Ovary (tissue), 10 donors: ENCODE measurements at places on chromosomes 2 and 18. TPM values are rescaled to one million over a fixed set of nuclear protein-coding genes. Genes with fewer than 3 reads are reported as not detected.

GRCh38 chr2:218805627-218806026 is 23.7 kb downstream of the CYP27A1 start:
- no peak for DNase-seq
- H3K36me3 ChIP-seq = no peaks in the 10 kb centered on the region
- no peaks in the 10 kb centered on the region for H3K27me3 ChIP-seq
- H3K27ac ChIP-seq = no peak overlapping the region
- no peak overlapping the region for H3K4me3 ChIP-seq
- H3K4me1 ChIP-seq = peaks cover 7% of the 10 kb centered on the region

DNA sequence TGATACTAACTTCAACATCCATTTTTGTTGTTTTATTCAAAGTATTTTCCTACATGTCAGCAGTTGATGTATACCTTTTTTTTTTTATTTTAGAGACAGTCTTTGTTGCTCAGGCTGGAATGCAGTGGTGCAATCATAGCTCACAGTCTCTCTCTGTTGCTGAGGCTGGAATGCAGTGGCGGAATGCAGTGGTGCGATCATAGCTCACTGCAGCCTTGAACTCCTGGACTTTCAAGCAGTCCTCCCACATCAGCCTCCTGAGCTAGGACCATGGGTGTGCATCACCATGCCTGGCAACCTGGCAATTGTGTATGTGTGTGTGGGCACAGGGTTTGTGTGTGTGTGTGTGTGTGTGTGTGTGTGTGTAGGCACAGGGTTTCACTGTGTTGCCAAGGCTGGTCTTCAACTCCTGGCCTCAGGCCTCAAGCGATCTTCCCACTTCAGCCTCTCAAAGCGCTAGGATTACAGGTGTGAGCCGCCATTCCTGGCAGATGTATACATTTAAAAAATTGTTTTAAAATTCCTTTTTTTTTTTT is 24.8 kb downstream of the SANBR start:
- no peaks in the 10 kb centered on the region for H3K36me3 ChIP-seq
- H3K27me3 ChIP-seq = no peaks in the 10 kb centered on the region
- no peaks in the 10 kb centered on the region for H3K4me1 ChIP-seq
- DNase-seq = no peak
- no peak overlapping the region for H3K4me3 ChIP-seq

GRCh38 chr2:11821705-11822104 is 75.3 kb downstream of the LPIN1 start:
- no peaks in the 10 kb centered on the region for H3K4me1 ChIP-seq
- no peak overlapping the region for H3K27ac ChIP-seq
- H3K36me3 ChIP-seq = no peaks in the 10 kb centered on the region

- no peaks in the 10 kb centered on the region for H3K27me3 ChIP-seq
- H3K4me1 ChIP-seq = no peaks in the 10 kb centered on the region
- no peak overlapping the region for H3K27ac ChIP-seq
- no peaks in the 10 kb centered on the region for H3K36me3 ChIP-seq
- DNase-seq = no peak
- no peak overlapping the region for H3K4me3 ChIP-seq
Measured at GRCh38 chr2:2291500-2292260, 39.4 kb downstream of the MYT1L start.

DNA sequence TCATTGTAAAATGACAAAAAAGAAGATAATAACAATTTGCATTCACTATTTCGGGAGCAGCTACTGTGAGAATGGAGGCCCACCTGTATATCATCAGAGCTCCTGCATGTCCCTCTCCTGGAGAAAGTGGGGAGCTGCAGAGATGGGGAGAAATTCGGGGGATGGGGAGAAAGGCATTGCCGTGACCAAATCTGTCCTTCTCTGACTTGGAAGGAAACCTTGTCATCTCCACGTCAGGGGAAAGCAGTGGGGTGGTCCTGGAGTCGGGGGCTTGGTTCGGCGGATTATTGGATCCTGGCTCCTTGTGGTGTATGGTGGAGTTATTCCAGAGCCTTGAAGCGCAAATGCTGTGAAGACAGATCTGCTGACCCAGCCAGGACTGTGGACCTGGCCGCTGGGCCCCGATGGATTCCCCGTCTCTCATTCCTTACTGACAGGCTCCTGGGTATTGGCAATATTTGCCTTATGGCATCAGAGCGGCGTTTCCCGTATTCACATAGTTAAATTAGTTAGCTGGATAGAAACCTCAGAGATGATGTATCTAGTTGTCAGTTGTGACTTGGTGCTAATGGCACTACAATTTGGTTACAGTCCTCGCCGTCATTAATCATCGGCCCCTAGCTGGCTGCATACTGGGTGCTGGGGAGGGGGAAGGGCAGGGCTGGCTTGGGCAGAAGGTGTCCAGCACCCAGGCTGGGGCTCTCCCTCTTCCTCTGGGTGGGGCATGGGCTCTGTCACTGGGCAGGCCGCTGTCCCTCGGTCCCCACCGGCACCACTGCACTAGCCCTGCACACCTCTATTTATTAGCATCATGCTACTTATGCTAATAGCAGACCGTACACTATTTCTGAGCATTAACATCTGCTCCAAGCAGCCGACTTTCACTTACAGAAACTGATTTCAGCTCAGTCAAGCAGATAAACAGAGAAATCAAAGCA is 31.7 kb downstream of the CELF4 start:
- H3K36me3 ChIP-seq = no peaks in the 10 kb centered on the region
- H3K27ac ChIP-seq = no peak overlapping the region
- no peak overlapping the region for H3K4me3 ChIP-seq
- DNase-seq = no peak

- no peaks in the 10 kb centered on the region for H3K4me1 ChIP-seq
- H3K27me3 ChIP-seq = no peaks in the 10 kb centered on the region
- no peak overlapping the region for H3K27ac ChIP-seq
- H3K4me3 ChIP-seq = no peak overlapping the region
- no peak for DNase-seq
Measured at GRCh38 chr2:234074751-234075517, 24.4 kb downstream of the SPP2 start.

- H3K36me3 ChIP-seq = no peaks in the 10 kb centered on the region
- H3K4me3 ChIP-seq = no peak overlapping the region
- peaks cover 17% of the 10 kb centered on the region for H3K4me1 ChIP-seq
Measured at GRCh38 chr2:217250013-217250524, 390.2 kb upstream of the TNP1 start.

DNA sequence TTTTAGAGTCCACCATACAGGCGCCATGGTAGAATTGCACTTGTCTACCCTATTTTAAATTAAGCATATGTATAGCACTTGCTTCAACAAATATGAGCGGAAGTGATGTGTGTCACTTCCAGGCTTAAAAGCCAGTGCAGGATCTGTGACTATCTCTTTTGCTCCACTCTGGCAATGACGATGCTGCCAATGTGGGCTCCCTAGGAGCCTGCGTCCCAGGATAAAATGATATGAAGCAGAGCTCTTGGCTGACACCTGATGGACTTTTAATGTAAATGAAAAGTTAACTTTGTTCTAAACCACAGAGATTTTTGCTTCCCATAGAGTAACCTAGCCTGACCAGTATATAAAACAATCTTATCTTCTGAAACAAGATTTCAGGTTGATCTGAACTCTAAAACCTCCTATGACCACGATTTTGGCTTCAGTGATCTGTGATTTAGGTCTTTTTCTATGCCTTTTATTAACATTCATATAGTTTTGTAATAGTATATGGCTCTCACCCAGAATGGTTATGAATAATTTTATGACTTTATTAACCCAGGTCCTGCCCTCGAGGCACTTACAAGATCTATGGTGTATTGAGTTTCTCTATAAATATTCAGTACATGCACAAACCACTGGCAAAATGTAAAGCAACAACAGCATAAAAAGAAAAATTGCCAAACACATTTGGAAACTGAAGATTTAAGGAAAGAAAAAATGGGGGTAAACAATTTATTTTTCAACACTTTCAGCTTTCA is 422.5 kb upstream of the PIK3C3 start:
- no peaks in the 10 kb centered on the region for H3K27me3 ChIP-seq

- no peak overlapping the region for H3K4me3 ChIP-seq
- no peaks in the 10 kb centered on the region for H3K4me1 ChIP-seq
- H3K27me3 ChIP-seq = no peaks in the 10 kb centered on the region
- no peak for DNase-seq
Measured at GRCh38 chr2:191696966-191697365, 19.0 kb downstream of the NABP1 start.

GRCh38 chr2:19868701-19869580 is 32.8 kb downstream of the TTC32 start:
- H3K4me3 ChIP-seq = peak overlapping the region; percentile 40
- no peak overlapping the region for H3K27ac ChIP-seq

GRCh38 chr2:31238126-31238905 is 4.4 kb downstream of the EHD3 start:
- no peaks in the 10 kb centered on the region for H3K36me3 ChIP-seq
- no peak overlapping the region for H3K4me3 ChIP-seq
- H3K27ac ChIP-seq = no peak overlapping the region
- DNase-seq = no peak

GRCh38 chr2:96271995-96272394 is 6.0 kb downstream of the CIAO1 start:
- peaks cover 4% of the 10 kb centered on the region for H3K4me1 ChIP-seq
- H3K27ac ChIP-seq = no peak overlapping the region
- no peak overlapping the region for H3K4me3 ChIP-seq
- DNase-seq = no peak

DNA sequence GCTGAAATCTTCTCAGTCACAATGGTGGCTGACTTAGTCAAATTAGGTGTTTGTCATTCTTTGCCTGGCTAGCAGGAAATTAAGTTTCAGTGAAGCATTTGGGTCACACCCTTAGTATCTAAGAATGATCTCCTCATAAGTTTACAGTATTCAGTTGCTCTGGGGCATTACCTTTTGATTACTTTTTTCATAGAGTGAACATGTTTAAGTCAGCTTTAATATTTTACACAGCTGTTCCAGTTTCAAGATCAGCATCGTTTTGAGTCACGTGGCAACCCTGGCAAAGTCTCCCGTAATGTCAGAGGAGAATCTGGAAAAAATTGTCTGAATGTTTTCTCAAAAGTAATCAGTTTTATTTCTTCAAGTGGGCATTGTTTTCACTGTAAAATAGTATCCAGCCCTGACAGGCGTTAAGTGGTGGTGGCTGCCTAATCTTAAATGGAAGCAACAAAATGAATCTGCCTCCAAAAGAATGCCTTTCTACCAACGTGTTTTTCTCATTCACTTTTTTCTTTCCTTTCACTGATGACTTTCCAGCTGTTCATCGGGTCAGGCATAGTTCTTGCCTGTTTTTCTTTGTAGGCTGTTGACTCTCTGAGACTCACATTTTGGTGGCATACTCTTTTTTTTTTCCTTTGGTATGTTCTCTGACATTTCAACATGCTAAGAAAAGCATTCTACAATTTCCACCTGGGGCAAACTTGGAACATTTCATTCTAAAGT is 319.6 kb upstream of the TCF4 start:
- peak; percentile 21 for DNase-seq
- H3K4me3 ChIP-seq = no peak overlapping the region
- H3K27ac ChIP-seq = no peak overlapping the region
- no peaks in the 10 kb centered on the region for H3K27me3 ChIP-seq

DNA sequence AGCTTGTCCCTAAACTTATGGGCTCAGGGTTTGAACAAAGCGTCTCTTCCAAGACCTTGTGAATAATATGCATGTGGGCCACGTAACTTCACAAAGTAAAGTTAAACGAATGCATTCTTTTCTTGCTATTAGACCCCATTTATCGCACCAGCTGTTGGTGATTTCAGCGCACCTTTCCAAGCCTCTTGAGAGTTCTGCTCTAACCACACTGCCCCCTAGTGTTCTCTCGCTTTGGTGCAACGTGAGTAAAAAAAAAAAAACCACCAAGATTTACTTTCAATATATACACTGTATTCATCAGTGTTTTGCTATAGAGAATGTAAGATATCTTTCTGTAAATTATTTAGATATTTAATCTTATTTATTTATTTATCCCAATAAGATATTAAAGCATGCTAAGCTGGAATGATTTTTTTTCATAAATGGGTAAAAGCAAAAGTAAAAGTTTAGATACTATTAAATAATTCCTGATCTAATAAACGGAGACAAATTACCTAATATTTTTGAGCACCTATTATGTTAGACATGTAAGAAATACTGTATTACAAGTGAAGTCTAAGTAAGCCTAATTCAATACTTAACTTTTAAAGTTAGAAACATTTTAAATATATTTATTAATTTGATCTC is 459.5 kb downstream of the DLGAP1 start:
- H3K4me1 ChIP-seq = no peaks in the 10 kb centered on the region
- H3K27me3 ChIP-seq = no peaks in the 10 kb centered on the region
- H3K27ac ChIP-seq = no peak overlapping the region
- no peaks in the 10 kb centered on the region for H3K36me3 ChIP-seq
- no peak overlapping the region for H3K4me3 ChIP-seq

DNA sequence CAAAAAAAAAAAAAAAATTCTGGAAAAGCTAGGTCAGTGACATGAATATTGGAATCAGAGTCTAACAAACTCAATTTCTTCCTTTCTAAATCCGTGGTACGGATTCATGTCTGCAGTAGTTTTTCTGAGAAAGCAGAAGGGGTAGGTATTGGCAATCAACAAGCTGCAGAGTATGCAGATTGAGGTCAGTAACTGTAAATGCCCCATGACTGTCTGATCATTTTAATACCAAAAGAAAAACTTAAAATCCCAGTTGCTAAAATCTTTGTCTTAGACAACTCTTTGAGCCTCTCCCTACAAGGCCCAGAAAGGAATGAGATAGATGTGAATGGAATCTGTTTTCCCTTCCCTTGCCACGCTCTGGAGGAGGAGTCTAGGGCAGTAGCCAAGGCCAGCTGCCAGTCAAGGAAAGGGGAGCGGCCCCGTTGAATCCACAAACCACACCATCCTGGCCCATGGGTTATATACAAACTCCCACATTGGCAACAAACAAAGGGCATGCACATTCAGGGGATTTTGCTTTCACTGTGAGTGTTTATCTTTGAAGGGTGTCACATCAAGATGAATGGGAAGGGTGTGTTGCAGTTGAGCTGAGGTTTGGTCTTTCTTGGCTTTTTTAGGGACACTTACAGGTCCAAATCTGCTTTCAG is 6.1 kb upstream of the CASP8 start:
- H3K4me1 ChIP-seq = peaks cover 4% of the 10 kb centered on the region
- H3K36me3 ChIP-seq = no peaks in the 10 kb centered on the region
- H3K4me3 ChIP-seq = no peak overlapping the region
- no peaks in the 10 kb centered on the region for H3K27me3 ChIP-seq
- H3K27ac ChIP-seq = no peak overlapping the region

GRCh38 chr2:238475034-238475433 is 48.3 kb downstream of the ASB1 start:
- no peaks in the 10 kb centered on the region for H3K27me3 ChIP-seq
- H3K4me1 ChIP-seq = no peaks in the 10 kb centered on the region
- H3K27ac ChIP-seq = no peak overlapping the region
- H3K36me3 ChIP-seq = no peaks in the 10 kb centered on the region
- H3K4me3 ChIP-seq = no peak overlapping the region

GRCh38 chr2:74486141-74486540 is 3.3 kb downstream of the TTC31 start:
- no peaks in the 10 kb centered on the region for H3K27me3 ChIP-seq

GRCh38 chr2:235391921-235392615 is 101.8 kb upstream of the AGAP1 start:
- no peaks in the 10 kb centered on the region for H3K36me3 ChIP-seq
- H3K4me1 ChIP-seq = no peaks in the 10 kb centered on the region
- DNase-seq = no peak
- no peaks in the 10 kb centered on the region for H3K27me3 ChIP-seq

FAM228A gene
- total RNA-seq = 2.3 TPM

OR6B2 gene
- total RNA-seq = not detected

KCNE4 gene
- 13.4 TPM for total RNA-seq

ERBB4 gene
- total RNA-seq = 8.2 TPM

COLEC12 gene
- total RNA-seq = 9.9 TPM

RNF144A gene
- total RNA-seq = 23.9 TPM

ELOA2 gene
- total RNA-seq = not detected

TMEM247 gene
- not detected for total RNA-seq

RAB6C gene
- total RNA-seq = 0.12 TPM

SERPINB12 gene
- not detected for total RNA-seq

CEP192 gene
- total RNA-seq = 19.3 TPM

TTN gene
- 0.56 TPM for total RNA-seq

APLF gene
- 9.3 TPM for total RNA-seq

ORMDL1 gene
- 51.8 TPM for total RNA-seq
